Activated CD8-positive, alpha-beta T cell treated with anti-CD3 and anti-CD28 coated beads, Interleukin-2, amount 10 ng/mL, durations not matched to agents 7 days and 5 days (primary cell): ENCODE measurements at places on chromosomes 2 and 18.

GRCh38 chr2:24856791-24857211 is 63.2 kb downstream of the ADCY3 start:
- no peak for DNase-seq
- no peaks in the 10 kb centered on the region for H3K27me3 ChIP-seq
- H3K36me3 ChIP-seq: peaks cover 3% of the 10 kb centered on the region
- no peak overlapping the region for H3K4me3 ChIP-seq

- H3K36me3 ChIP-seq: peaks cover 24% of the 10 kb centered on the region
- no peak overlapping the region for H3K4me3 ChIP-seq
- DNase-seq: no peak
- no peaks in the 10 kb centered on the region for H3K27me3 ChIP-seq
- H3K4me1 ChIP-seq: peaks cover 6% of the 10 kb centered on the region
Measured at GRCh38 chr18:35142275-35142615, 98.6 kb upstream of the ZNF397 start.

DNA sequence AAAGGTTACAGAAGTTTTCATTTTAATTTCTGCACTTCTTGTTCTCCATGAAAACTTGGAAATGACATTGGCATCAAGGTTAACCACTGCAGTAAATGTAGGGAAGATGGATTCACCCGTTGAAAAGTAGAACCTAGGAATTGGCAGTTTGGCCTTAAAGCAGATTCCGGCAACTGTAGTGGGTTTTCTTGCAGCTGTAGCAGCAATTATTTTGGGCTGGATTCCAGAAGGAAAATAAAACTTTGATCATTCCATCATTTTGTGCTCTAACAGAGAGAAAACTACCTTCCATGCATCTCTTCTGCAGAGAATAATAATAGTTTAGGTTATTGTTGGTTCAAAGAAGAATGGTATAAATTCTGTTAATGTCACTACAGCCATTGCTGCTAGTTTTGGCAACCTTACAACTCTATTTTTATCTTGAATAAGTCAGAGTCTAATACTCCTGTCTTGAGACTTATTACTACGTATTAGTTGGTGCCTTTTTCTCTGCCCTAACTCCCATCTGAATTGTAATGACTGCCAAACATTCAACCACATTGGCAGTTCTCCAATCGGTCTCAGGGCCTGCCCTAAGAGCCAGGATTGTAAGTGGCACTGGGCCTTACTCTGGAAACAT is 178.1 kb upstream of the PIEZO2 start:
- H3K36me3 ChIP-seq: no peaks in the 10 kb centered on the region
- no peak for DNase-seq
- H3K4me3 ChIP-seq: no peak overlapping the region

DNA sequence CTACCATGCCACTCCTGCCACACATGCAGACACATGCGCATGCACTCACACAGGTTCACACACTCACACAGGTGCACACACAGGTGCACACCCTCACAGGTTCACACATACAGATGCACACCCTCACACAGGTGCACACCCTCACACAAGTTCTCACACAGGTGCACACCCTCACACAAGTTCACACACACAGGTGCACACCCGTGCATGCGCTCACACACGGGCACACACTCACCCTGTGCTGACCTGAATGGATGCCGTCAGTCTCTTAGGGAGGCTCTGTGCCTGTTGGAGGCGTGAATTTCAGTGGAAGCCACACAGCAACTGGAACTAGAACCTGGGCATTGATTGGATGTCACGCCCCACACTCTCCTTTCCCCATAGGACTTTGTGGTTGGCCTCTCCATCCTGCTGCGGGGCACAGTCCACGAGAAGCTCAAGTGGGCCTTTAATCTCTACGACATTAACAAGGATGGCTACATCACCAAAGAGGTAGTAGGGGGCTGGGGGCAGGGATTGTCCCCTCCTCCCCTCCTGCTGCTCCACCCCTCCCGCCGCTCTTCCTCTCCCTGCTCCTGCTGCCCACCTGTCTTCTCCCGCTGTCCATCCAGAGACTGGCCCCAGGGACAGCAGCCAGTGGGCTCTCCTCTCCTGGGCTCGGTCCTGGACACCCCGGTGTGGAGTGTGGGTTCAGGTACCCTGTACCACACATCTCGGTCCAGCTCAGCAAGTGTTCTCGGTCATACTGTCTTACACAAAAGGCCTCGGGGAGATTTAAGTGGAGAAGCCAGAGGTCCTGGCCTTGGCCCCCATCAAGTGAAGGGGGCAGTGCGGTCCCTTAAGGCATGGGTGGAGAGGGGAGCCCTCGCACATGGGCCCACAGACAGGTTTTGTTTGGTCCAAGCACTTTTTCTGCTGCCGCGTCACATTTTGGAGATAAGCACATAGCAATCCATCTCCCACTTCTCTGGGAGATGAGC is 21.0 kb upstream of the FAHD2A start:
- no peak for DNase-seq
- no peaks in the 10 kb centered on the region for H3K36me3 ChIP-seq

DNA sequence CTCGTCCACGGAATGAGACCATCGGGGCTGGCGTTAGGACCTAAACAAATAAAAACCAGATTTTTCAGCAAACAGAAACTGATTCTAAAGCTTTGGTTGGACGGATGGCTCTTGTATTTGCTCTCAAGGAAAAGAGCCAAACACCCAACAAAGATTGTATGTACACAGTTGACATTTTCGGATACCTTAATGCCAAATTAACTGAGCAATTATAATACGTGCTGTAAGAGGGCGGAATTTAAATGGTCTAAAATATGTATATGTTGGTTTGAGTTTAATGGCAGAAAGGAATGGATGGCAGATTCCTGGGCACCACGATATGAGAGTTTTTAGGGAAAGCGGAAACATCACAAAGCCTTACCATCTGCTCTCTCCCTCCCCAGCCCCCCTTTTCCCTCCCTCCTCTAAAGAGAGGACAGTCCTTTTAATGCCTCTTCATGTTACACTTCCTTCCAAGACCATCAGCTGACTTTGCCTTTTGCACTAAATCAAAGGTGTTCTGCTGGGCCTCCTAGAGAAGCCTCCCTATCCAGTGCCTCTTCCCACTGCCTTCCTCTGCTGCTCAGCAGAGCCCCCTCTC is 33.3 kb downstream of the STAT1 start:
- no peak for DNase-seq
- H3K4me3 ChIP-seq: no peak overlapping the region
- H3K27me3 ChIP-seq: no peaks in the 10 kb centered on the region
- peaks cover 70% of the 10 kb centered on the region for H3K4me1 ChIP-seq
- peaks cover 94% of the 10 kb centered on the region for H3K36me3 ChIP-seq
- H3K27ac ChIP-seq: peak overlapping the region; percentile 69

DNA sequence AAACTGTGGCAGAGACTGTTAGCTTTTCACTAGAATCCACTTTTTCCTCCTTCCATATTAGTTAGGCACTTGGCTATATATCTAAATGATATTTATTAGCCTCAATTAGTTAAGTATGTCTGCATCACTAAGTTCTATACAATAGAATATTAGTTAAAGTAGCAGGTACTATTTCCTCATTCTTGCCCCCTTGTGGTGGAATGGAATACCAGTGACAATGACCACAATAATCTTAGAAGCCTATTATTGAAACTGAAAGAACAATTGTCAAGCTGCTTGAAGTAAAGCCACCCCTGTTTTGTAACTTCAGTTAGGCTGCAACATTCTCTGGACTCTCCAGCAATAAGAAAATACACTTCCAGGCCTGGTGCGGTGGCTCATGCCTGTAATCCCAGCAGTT is 476.3 kb upstream of the VWC2L start:
- no peaks in the 10 kb centered on the region for H3K27me3 ChIP-seq
- no peak overlapping the region for H3K27ac ChIP-seq

GRCh38 chr2:95043300-95044093 is 18.0 kb downstream of the MAL start:
- H3K4me3 ChIP-seq: no peak overlapping the region
- H3K36me3 ChIP-seq: peaks cover 53% of the 10 kb centered on the region
- H3K27me3 ChIP-seq: no peaks in the 10 kb centered on the region
- peak overlapping the region; percentile 44 for H3K27ac ChIP-seq
- H3K4me1 ChIP-seq: peaks cover 72% of the 10 kb centered on the region

GRCh38 chr2:151189125-151189524 is 72.5 kb downstream of the RBM43 start:
- H3K27ac ChIP-seq: no peak overlapping the region
- no peaks in the 10 kb centered on the region for H3K27me3 ChIP-seq
- DNase-seq: peak; percentile 53
- no peaks in the 10 kb centered on the region for H3K36me3 ChIP-seq
- peaks cover 4% of the 10 kb centered on the region for H3K4me1 ChIP-seq
- no peak overlapping the region for H3K4me3 ChIP-seq

DNA sequence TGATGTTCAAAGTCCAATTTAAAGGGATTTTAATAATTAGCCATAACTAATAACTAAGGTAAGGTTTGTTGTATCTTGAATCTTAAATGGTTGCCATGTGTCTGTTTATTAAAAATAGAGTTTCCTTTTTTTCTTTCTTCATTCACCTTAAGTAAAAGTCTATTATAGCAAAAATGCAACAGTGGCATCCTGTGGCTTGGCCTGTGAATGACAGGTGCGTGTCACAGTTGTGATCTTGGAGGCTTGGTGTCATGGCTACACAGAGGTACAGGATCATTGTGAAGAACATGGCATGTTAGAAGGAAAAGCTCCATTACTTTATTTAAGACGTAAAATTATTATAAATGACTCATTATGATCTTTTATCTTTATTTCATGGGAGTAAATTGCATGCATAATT is 246.1 kb downstream of the BCL2 start:
- peaks cover 31% of the 10 kb centered on the region for H3K27me3 ChIP-seq
- peaks cover 11% of the 10 kb centered on the region for H3K4me1 ChIP-seq
- no peak overlapping the region for H3K27ac ChIP-seq
- no peaks in the 10 kb centered on the region for H3K36me3 ChIP-seq

DNA sequence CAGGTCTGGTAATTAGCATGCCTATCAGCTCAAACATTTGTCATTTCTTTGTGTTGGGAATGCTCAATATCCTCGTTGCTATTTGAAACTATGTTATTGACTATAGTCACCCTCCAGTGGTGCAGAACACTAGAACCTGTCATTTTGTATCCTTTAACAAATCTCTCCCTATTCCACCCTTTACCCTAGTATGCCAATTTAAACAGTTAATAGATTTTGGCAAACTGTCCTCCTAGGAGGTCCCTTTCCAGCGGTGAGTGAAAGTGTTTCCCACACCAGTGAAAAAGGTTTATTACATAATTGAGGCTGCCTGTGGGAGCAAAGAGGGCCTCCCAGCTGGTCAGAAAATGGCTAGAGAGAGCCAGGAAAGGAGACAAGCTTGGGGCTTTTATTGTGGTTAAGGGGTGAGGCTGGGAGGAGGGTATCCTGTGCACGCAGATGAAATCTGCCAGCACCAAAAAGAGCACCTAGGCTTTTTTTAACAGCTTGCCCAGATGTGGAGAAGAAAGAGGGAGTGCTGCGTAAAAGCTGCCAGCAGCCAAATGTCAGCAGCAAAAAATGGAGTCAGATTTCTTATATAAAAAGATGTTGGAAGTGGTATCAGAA is 1.8 kb upstream of the DRC1 start:
- no peak overlapping the region for H3K27ac ChIP-seq
- H3K4me1 ChIP-seq: peaks cover 26% of the 10 kb centered on the region
- H3K36me3 ChIP-seq: peaks cover 8% of the 10 kb centered on the region
- DNase-seq: no peak
- H3K4me3 ChIP-seq: no peak overlapping the region
- H3K27me3 ChIP-seq: no peaks in the 10 kb centered on the region

DNA sequence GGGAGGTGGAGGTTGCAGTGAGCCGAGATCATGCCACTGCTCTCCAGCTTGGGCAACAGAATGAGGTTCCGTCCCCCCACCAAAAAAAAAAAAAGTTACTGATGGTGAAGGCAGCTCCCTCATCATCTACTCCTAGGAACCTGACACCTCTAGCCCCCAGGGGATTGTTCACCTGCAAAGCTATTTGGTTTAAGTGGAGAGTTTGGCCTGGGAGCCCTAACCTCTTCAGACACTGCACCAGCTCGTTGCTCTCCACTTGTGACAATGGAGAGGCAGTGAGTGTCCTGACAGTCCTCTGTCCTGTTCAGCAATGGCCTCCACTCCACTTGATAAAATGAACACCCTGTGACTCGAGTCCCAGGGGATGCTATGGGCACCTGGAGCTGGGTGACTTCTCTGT is 43.5 kb downstream of the ATP6V1C2 start:
- DNase-seq: no peak
- no peaks in the 10 kb centered on the region for H3K36me3 ChIP-seq
- no peak overlapping the region for H3K4me3 ChIP-seq
- H3K4me1 ChIP-seq: no peaks in the 10 kb centered on the region

- H3K4me1 ChIP-seq: peaks cover 21% of the 10 kb centered on the region
- H3K36me3 ChIP-seq: no peaks in the 10 kb centered on the region
- H3K27ac ChIP-seq: no peak overlapping the region
- no peak overlapping the region for H3K4me3 ChIP-seq
Measured at GRCh38 chr2:37873749-37874330, 51.2 kb upstream of the RMDN2 start.

- DNase-seq: no peak
- no peak overlapping the region for H3K4me3 ChIP-seq
- no peaks in the 10 kb centered on the region for H3K27me3 ChIP-seq
- no peak overlapping the region for H3K27ac ChIP-seq
Measured at GRCh38 chr2:215684448-215685237, 248.8 kb upstream of the FN1 start.

GRCh38 chr18:79588636-79589481 is 90.7 kb upstream of the CTDP1 start:
- no peak for DNase-seq
- no peaks in the 10 kb centered on the region for H3K36me3 ChIP-seq
- peaks cover 3% of the 10 kb centered on the region for H3K4me1 ChIP-seq

GRCh38 chr18:22998344-22998743 is 65.2 kb downstream of the RBBP8 start:
- H3K4me1 ChIP-seq: peaks cover 7% of the 10 kb centered on the region
- no peak overlapping the region for H3K27ac ChIP-seq
- no peaks in the 10 kb centered on the region for H3K27me3 ChIP-seq
- H3K36me3 ChIP-seq: peaks cover 46% of the 10 kb centered on the region
- no peak overlapping the region for H3K4me3 ChIP-seq

DNA sequence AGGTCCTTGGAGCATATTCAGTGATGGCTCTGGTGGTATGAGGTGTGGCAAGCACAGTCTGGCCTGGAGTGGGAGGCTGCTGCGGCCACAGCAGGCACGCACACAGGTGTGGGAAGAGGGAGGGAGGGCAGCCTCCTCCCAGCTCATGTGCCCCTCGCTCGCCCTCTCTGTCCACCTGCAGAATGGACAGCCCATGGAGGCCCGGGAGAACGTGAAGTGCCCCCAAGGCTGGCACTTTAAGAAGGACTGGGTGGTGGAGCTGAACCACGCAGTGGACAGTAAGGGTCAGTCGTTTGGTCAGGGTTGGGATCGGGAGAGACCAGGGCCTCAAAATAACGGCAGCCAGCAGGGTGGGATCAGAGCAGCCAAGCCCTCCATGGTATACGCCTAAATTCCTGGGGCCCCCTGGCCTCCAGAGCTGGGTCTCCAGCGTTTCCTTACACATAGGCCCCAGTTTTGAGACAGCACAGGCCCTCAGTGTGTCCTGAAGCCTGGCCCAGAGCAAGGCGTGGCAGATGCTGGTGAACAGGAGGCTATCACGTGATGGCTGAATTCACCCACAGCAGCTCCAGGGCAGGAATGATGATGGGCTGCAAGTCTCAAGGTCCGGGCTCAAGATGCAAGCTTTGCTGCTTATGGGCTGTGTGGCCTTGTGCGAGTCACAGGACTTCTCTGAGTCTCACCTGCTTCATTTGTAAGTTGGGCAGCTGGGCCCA is 47.9 kb downstream of the FER1L5 start:
- no peaks in the 10 kb centered on the region for H3K36me3 ChIP-seq
- no peak overlapping the region for H3K27ac ChIP-seq
- H3K27me3 ChIP-seq: no peaks in the 10 kb centered on the region
- DNase-seq: no peak
- H3K4me3 ChIP-seq: no peak overlapping the region
- no peaks in the 10 kb centered on the region for H3K4me1 ChIP-seq

GRCh38 chr2:194696690-194697089 is 960.3 kb upstream of the SLC39A10 start:
- no peaks in the 10 kb centered on the region for H3K4me1 ChIP-seq
- H3K36me3 ChIP-seq: no peaks in the 10 kb centered on the region
- H3K27me3 ChIP-seq: no peaks in the 10 kb centered on the region
- H3K27ac ChIP-seq: no peak overlapping the region
- H3K4me3 ChIP-seq: no peak overlapping the region
